Fibroblast of skin of right quadriceps (primary cell): ENCODE measurements at places on chromosomes 7 and 10.

DNA sequence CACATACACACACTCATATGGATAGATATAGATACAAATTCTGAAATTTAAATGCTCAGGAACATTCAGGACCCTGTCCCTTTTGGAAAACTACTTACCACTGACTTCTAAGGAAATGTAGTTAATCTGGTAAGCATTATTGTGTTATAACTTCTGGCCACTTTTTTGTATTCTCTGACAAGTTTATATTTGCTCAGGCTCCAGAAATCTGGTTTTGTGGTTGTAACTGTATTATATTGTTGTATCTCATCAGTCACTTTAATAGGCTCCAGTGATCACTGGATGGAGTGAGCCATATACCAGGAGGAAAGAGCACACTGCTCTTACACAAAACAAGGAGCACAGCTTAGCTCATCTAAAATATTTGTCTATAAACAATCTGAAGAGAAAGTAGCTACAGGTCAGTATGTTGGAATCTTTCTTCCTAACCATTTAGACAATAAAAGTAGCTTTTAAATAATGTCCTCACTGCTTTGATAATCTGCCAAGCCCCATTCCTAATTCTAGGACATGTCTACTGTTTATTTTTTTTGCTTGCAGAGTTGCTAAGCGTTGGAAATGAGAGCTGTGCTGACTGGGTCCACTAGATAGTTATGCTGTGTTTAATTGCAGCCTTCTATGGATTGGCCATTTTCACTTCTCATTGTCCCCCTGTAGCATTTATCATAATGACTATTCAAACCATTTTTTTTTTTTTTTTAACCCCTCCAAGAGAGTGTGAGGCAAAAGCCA, 43.8 kb downstream of the SMNDC1 start:
- peak; percentile 27 for DNase-seq

- no peak for DNase-seq
Observed at GRCh38 chr10:93566435-93567276, at the start of gene FFAR4. Gene FFAR4 (plus strand): TSS chr10:93566665. CDS start chr10:93566721, 56 bp downstream.

DNA sequence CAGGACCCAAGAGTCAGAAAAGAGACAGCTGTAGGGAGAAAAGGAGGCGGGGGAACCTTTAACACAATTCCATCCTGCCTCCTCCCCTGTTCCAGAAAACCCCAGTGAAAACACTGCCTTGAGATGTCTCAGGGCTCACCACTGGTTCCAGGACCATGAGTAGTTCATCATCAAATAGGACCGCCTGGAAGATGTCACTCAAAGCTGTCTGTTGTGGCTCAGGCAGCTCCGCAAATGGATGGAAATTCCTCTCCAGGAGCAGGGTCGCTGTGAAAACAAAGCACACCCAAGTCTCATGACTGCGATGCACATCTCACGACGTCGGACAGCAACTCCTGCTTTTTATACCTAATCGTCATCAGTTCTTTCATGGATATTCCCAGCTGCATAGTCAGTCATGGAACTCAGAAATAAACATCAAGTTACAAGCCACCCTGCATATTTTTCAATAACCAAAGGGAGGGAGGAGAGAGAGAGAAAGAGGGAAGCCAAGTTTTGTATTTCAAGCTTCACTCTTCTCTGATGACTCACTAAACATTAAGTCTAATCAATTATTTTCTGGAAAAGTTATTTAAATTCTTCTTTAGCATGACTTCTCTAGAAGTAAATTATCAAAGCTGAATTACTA, 49.2 kb downstream of the GSDME start:
- DNase-seq: peak; percentile 25

GRCh38 chr7:117950601-117951260, 77.5 kb upstream of the CTTNBP2 start:
- no peak for DNase-seq

DNA sequence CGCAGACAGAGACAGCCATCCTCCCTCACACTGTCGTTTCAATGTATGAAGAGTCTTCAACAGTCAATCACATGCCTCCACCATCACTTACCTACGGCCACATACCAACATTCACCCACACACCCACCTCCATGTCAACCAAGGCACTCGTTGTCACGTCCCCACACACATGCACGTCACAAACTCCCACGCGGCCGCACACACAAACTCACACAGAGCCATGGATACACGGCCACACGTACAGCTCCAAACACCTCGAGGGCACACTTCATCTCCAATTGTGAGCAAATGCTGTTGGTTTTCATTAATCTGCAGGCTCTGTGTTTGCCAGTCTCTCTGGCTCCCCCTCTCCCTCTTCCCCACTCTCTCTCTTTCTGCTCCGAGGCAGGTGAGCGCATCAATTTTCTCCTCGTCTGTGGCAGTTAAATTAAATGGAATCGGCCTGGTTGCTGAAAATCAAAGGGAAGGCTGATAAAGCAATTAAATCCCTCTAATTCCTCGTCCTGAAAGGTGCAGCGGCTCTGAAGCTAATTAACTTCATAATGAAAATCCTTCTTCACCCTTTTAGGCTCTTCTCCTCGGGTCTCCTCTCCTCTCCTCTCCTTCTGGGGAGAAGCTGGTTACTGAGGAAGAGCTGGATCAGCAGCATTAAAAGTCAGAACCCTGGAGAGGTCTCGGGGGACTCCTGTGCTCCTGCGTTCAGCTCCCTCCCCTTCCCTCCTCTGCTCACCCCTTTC, 53.8 kb upstream of the SLF2 start:
- DNase-seq: no peak

GRCh38 chr7:138258197-138258559, 181.9 kb downstream of the AKR1D1 start:
- no peak for DNase-seq

DNA sequence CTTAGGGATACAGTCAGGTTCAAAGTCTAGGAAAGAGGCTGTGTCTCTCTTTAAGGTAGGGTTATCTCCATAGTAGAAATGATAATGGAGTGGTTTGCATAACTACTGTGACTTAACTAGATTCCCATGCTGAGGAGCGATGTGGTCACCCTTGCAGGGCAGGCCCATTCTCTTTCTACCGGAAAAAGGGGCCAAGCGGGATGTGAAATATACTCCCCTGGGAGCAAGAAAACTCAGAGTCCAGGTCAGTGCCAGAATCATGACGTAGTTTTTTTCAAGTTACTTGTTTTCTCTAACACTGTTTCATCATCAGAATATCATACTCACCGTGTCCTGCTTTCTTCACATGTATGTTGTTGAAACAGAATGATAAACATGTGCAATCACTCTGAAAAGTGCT, 649.0 kb upstream of the ANKRD30A start:
- no peak for DNase-seq

- DNase-seq: no peak
Observed at GRCh38 chr7:49483142-49483541, 290.3 kb upstream of the VWC2 start.

GRCh38 chr10:30750971-30751677, 121.6 kb upstream of the LYZL2 start:
- DNase-seq: no peak

GRCh38 chr10:84348860-84349259, 20.5 kb downstream of the CCSER2 start:
- peak; percentile 74 for DNase-seq

GRCh38 chr10:78980815-78981214, 88.0 kb upstream of the ZMIZ1 start:
- no peak for DNase-seq

GRCh38 chr10:85413570-85413969, 953.0 kb downstream of the GRID1 start:
- DNase-seq: no peak

DNA sequence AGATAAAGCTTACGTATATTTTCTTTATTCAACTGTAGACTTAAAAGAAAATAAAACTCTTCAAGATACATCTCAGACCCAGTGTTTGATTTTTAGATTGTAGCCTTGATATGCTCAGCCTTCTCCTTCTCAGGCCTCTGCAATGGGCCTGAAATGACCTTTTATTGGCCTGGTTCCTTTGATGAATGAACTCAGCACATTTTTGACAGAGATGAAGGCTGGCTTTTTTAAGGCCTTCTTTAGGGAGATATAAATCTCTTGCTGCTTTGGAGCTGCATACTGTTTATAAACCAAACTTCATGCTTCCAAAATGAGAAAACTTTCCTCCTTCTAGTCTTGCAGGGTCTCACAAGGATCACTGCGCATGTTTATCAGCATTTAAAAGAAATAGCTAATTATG, 1049.8 kb downstream of the LRMDA start:
- no peak for DNase-seq

- peak; percentile 86 for DNase-seq
Observed at GRCh38 chr10:110323503-110323902, 18.8 kb upstream of the SMNDC1 start.

GRCh38 chr10:128853537-128853936, 613.5 kb upstream of the MGMT start:
- DNase-seq: no peak

DNA sequence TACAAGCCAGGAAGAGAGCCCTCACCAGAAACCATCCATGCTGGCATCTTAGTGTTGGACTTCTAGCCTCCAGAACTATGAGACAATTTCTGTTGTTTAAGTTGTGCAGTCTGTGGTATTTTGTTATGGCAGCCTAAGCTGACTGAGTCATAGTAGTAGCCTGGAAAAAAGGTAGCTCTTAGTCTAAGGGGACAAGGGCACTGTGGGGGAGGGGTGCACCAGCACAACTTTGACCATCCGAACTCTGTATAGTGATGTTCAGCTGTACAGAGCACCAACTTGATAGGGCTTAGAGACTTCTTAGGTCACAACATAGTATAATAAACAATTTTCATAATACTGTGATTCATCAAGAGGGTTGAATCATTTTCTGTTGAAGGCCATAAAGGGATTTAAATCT, 14.3 kb downstream of the EIF4EBP2 start:
- DNase-seq: peak; percentile 53

- no peak for DNase-seq
Observed at GRCh38 chr7:55104123-55104522, 85.3 kb downstream of the EGFR start.

- no peak for DNase-seq
Observed at GRCh38 chr10:47114680-47115186, 185.3 kb upstream of the GDF10 start.

- DNase-seq: no peak
Observed at GRCh38 chr7:90229682-90230081, 15.3 kb upstream of the CFAP69 start.

GRCh38 chr10:126373147-126373546, 15.1 kb downstream of the ADAM12 start:
- DNase-seq: peak; percentile 44

DNA sequence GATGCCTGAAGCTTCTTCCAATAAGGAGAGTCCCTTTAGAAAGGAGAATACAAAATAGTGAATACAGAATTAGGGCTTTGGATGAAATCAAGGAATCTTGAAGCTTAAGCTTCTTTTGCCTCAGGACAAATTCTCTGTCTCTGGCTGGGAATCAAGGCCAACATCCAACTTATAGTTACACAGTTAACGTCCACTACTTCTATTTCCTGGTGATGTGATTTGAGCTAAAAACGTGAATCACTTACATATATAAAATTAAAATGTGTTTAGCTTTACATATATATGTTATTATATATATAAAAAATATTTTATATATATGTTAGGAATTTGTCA, 11.4 kb upstream of the INPP5F start:
- no peak for DNase-seq

- DNase-seq: no peak
Observed at GRCh38 chr7:8499128-8499527, 65.7 kb downstream of the NXPH1 start.

- DNase-seq: no peak
Observed at GRCh38 chr10:113921561-113922370, 67.3 kb downstream of the NHLRC2 start.

DNA sequence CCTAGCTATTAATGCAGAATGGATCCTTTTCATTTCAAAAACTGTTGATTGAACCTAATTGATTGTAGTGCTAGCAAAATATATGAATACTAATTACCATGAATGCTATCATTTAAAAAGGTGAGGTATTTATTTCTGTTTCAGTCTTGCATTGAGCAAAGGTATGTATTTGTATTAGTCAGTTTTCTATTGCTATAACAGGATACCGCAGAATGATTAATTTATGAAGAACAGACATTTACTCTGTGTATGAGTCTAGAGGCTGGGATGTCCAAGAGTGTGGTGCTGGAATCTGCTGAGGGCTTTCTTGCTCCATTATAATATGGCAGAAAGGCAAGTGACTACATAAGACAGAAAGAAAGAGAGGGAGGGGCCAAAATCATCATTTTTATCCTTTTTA, 199.2 kb downstream of the KIF20B start:
- no peak for DNase-seq

GRCh38 chr10:15369256-15370211, 1.6 kb downstream of the FAM171A1 start:
- peak; percentile 44 for DNase-seq

DNA sequence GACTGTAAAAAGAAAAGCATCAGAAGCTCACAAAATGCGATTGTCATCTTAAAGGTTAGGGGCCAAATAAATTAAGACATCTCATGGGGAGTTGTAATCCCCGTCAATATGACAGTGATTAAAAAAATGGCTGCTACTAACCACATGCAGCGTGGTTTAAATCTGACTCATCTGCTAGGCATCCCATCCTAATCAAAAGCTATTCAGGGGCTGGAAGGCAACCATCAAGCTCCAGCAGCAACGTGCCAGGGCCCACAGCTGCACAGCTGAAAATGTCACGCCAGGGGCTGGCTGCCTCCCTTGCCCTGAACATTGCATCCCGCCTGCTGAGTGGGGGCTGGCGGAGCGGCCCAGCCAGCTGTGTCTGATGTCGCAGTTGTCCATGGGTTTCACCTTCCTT, 66.3 kb upstream of the FRMD4A start:
- peak; percentile 97 for DNase-seq

GRCh38 chr10:98168147-98168546, 33.7 kb downstream of the R3HCC1L start:
- DNase-seq: no peak

- no peak for DNase-seq
Observed at GRCh38 chr7:84801396-84801795, 385.5 kb downstream of the SEMA3D start.

DNA sequence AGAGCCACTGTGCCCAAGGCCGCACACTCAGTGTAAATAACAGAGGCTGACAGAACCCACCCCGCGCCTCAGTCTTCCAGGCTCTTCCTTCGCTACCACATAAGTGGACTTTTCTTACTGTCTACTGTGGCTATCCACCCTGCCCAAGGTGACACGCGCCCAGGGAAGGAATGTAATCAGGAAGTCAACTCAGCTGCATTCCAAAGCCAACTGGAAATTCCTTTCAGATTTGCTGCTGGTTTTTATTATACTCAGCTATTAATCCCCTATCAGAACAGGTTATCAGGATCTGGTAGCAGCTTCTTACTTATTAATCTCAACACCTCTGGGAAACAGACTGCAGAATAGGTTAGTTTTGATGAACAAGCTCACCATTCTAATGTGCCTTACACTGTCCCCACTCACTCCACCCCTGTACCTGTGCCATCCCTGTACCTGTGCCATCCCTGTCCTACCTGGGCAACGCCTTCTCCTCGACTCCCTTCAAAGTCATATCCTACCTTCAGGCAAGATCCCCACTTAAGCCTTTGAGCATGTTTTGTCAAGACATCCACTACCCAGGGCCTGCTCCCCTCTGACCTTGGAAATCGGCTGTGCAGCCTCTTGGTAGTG, 90.7 kb downstream of the NHLRC2 start:
- peak; percentile 79 for DNase-seq

- peak; percentile 95 for DNase-seq
Observed at GRCh38 chr10:23345861-23346260, 1.3 kb upstream of the C10orf67 start.

GRCh38 chr7:14826426-14826825, 76.1 kb downstream of the DGKB start:
- DNase-seq: no peak

GRCh38 chr7:135167365-135167917, 3.1 kb downstream of the CYREN start:
- no peak for DNase-seq
